Activated T-helper 1 cell treated with anti-CD3 and anti-CD28 coated beads, Interleukin-2, amount 50 U/mL, for 16 hours (primary cell): ENCODE measurements at places on chromosomes 7 and 10.

- DNase-seq: no peak
These were observed 14.2 kb upstream of the PFKP start for GRCh38 chr10:3053155-3053554.

- no peak for DNase-seq
These were observed 171.2 kb downstream of the REEP3 start for GRCh38 chr10:63692220-63692896.

GRCh38 chr10:6576326-6576725, 3.8 kb downstream of the PRKCQ start:
- DNase-seq: no peak

DNA sequence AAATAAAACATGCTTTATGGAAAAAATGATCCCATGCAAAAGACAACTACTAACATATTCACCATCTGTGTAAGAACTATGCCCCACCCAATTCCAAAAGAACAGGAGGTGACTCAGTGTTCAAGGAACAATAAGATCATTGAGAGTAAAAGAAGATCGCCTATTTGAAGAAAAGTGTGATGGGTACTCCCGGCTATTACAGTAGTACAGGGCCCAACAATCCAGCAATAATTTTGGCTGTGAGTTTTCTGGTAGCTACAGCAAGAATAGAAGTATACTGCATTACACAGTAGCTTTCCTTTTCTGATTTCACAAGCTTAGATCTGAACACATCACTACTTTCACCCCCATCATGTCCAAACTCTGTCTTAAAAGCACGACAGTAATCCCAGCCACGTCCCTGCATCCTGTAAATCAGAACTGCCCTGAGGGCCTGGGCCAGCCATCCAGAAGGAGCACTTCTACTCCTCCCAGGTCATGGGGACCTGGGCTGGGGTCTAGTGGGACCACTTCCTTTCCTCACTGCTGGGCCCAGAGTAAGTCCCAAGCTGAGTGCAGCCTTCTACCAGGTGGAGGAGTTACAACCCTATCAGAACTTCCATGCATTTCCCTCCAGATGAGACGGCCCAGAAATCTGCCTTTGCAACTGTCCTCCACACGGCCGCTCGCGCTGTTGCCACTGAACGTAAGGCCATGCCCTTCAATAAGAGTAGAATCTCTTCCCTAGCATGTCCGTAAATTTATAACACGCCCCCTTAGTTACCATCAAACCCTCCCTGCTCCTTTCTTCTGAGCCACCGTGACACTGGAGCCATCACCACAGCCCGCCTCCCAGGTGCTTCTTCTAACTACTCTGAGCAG, 7.9 kb downstream of the ESYT2 start:
- DNase-seq: no peak

- no peak for DNase-seq
These were observed 1.3 kb downstream of the NRCAM start for GRCh38 chr7:108454674-108455550.

DNA sequence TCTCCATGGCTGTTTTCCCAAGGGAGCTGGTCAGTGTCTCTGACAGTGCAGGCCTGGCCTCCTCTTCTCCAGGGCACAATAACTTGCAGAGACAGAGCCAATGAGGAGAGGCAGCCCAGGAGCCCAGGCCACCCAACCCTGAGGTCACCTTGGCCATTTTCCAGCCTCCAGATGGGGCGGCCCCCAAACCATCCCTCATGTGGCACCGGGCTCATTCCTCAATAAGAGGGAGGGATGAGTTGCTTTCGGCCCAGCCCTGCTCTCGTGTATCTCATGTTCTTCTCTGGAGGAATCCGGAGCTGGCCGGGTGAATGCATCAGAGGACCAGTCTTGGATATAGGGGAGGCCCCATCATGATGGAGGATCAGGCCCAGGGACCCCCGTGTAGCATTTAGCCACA, 98.9 kb downstream of the C10orf105 start:
- DNase-seq: no peak

DNA sequence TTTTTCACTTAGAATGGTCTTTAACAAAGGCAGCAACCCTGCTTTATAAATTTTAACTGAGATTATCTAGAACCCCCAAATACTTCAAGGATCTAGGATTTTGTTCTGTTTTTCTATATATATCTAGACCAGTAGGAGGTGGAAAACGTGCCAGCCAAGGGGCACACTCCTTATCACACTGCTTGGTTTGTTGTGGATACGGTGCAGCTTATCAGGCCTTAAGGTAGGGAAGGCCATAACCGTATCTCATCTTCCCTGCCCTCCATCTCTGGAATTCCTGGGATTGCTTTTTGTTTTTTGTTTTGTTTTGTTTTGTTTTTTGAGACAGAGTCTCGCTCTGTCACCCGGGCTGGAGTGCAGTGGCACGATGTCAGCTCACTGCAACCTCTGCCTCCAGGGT, 75.4 kb downstream of the MPLKIP start:
- no peak for DNase-seq

DNA sequence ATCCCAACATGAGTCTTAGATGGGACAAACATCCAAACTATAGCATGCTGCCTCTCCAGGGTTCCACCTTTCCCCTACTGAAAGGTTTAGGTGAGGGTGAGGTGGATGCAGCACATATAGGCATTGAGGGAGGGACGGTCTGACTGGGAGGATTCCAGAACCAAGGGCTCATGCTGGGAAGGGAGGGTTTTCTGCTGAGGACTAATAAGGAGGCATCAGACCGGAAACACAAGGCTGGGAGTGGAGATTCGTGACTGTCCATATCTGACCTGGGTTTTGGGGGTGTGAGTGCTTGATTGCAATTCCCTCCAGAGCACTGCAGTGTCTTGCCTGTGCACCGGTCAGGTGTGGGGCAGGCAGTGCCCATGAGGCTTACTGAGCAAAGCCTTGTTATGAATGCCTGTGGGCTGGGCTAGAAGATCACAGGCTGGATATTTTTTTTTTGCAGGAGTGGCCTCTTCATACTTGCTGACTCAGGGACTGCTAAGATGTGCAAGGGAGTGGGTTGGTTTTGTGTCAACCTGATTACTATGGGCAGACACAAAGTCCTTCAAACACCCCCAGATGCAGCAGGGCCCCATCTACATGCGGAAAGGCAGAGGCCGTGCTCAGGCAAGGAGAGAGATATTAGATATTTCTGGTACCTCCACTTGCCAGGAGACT, 26.7 kb downstream of the DMBT1 start:
- no peak for DNase-seq

DNA sequence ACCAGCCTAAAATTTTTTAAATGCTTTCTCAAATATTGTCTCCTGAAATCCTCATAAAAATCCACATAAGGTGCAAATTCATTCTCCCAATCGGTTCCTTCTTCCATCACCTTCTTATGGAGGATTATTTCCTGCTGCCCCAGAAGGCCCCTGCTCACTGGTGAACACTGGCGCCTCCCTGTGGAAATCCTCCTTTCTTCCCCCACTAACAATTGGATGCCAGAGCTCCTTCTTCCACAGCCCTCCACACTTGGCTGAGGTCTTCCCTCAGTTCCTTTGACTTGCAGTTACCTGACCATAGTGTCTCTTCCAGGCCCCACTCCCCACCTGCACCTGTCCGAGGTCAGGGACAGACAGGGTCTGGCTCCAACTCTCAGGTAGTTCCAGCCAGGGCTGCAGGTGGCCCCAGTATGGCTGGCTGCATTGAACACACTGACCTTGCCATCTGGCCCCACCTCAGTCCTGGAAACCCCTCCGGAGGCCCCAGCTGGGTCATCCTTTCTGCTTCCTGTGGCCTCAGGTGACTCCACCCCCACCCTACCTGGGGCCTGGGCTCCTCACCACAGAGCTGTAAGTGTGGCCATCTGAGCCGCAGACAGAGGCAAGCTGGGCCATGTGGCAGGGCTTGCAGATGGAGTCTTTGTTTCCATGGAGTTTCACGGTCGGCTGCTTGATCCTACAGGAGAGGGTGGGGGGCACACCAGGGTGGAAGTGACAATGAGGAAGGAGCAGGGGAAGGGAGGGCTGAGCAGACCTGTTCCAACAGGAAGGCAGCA, 18.4 kb downstream of the SPOCK2 start:
- no peak for DNase-seq

DNA sequence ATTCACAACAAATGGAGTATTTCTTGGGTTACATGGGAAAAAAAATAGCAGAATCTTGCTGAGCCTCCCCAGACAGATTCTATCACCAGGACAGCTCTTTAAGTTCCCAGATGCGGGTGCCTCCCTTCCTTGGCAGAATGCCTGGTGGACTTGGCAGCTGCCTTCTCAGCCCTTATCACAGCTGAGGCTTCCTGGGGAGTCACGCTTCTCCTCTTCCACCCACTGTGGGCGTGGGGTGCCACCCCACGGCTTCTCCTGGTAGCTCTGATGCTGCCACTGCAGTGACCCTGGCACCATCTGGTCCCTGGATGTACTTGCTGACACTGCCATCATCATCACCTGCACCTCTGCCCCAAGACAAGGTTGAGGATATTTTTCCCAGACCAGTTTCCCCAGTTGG, 16.2 kb upstream of the NME8 start:
- no peak for DNase-seq
